ENCODE measurements at places on chromosomes 2 and 18. TPM values are rescaled to one million over a fixed set of nuclear protein-coding genes. Genes with fewer than 3 reads are reported as not detected.

- DNase-seq = no peak
Measured at GRCh38 chr18:13725566-13726231, 659 bp downstream of the FAM210A start.

DNA sequence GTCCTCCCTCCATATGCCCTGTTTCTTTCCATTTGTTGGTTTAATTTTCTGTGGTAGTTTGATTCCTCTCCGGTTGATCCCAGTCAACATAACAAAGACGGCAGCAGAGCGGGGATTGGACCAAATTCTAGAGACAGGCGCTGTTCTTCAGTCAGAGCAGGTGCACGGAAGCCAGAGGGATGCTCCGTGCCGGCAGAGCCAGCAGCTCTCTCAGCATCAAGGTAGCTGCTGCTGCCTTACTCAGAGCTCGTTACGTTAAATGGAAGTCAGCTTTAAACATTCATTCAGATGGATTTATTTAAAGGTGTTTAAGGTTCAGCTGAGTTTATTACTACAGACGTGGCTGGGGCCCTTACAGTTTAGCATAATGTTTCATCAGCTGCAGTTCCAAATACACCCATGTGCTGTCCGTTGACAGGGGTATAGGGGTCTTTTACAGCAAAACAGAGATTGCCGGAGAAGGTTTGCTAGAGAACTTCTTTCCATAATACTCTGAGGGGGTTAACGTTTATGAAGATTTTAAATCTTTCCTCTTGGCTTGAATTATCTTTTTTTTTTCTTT, 497.2 kb upstream of the PIK3C3 start:
- DNase-seq = no peak

- DNase-seq = no peak
Measured at GRCh38 chr2:187871506-187871905, 317.3 kb upstream of the TFPI start.

DNA sequence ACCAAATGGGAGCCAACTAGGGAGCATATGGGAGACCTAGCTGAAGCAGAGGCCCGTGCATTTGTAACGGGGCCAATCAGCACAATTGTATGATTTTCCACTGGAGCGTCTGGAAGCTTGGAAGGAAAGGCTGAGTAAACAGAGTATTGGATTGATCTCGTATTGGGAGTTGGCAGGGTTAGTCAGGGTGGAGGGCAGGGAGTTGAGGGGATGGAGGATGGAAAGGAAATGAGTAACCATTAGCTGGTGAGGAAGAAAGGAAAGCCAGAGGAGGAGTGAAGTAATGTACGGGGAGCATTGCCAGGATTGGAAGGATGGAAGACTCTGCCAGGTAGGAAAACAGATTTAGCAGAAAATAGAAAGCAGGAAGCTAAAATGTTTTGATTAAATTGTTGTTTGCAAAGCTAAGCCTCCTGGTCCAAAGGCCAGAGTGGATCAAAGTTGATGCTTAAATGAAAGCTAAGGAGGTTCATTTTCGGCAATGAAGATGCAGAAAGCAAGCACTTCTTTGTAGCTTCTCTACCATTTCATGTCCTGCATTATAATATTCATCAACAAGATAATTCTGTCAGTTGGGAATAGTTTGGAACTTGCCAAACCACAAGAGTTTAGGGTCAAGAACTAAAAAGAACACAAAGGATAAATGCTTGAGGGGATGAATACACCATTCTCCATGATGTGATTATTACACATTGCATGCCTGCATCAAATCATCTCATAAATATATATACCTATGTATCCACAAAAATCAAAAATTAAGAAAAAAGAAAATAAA, 75.6 kb upstream of the TTN start:
- no peak for DNase-seq

GRCh38 chr2:68280796-68281195, 28.5 kb upstream of the PPP3R1 start:
- DNase-seq = no peak

The ELOA2 gene
- not detected for total RNA-seq

The STAT4 gene
- total RNA-seq = 1.1 TPM

The CFAP221 gene
- not detected for total RNA-seq

The SCN9A gene
- 2.9 TPM for total RNA-seq

The FIGN gene
- 8.6 TPM for total RNA-seq

The SP140L gene
- 9.7 TPM for total RNA-seq

The BOK gene
- 114 TPM for total RNA-seq

Data from myocyte (in vitro differentiated cells).